ENCODE measurements at places on chromosomes 1 and 21.

- no peak for DNase-seq
Observed at GRCh38 chr1:95766036-95766435, 532.0 kb downstream of the RWDD3 start.

GRCh38 chr1:117433943-117434342, 66.7 kb downstream of the MAN1A2 start:
- DNase-seq, result no peak

DNA sequence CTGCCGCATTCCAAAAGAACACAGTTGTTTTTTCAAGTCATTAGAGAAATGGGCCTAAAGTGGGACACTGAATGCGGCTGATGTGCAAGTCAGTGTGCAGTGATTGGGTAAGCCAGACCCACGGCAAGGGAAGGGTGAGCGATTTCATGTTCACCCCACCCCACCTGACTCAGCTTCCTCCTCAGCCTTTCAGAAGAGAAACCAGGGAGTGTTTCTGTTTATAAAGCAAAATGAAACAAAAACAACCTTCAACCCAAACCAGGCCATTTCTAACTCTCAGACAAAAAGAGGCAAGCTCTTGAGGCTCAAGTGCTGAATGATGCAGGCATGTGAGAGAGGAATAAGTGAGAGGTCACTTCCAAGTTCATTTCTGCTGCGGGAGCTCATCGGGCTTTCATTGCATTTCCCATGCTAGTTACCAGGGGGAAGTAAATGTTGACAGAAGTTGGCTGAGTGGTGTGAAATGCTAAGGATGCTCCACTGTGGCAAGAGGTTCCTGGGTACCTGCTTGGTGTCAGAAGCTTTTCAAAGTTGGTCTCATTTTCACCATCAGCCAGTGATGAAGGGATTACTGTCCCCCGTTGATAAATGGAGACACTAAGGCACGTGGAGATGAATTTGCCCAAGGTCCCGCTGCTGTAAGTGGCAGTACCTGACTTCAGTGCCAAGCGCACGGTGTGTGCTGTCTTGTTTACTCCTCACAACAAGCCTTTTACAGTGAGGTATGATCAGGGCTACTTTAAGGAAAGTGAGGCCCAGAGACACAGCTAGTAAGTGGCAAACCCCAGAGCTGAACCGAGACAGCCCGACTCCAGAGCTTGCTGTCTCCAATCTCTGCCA, 29.1 kb downstream of the STPG1 start:
- peak; percentile 43 for DNase-seq

DNA sequence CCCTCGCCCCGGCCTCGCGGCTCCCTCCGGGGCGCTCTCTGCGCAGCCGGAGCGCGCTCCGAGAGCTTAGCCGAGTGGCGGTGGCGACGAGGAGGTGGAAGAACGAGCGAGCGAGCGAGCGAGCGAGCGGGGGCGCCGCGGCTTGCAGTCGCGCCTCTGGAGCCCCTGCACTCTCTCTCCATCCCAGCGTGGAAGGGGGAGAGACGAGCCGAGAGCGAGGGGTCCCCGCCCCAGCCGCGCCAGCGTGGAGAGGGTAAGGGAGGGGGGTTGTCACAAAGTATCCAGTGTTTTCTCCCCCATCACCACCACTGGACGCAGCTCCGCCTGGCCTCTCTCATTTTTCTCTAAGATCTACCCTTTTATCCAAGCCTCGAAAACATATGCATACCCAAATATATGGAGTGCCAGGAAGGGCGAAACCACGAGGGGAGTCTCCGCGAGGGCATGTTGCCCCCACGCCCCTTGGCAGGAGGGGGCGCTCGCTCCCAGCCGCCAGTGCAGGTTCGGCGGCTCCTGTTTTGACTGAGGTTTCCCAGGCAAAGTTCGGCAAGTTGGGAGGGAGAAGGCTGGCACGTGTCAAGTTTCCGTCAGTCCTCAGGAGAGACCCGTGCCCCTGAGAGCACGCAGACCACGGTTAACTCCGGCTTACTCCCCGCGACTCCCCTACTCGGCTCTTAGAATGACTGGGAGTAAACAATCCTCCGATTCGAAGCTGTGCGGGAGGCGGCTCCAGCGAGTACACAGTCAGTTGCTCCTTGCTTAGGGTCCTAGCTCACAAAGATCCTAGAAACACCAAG, 569 bp upstream of the DAB1 start:
- DNase-seq, result no peak

GRCh38 chr1:147515045-147515869, 26.0 kb upstream of the BCL9 start:
- DNase-seq, result no peak

DNA sequence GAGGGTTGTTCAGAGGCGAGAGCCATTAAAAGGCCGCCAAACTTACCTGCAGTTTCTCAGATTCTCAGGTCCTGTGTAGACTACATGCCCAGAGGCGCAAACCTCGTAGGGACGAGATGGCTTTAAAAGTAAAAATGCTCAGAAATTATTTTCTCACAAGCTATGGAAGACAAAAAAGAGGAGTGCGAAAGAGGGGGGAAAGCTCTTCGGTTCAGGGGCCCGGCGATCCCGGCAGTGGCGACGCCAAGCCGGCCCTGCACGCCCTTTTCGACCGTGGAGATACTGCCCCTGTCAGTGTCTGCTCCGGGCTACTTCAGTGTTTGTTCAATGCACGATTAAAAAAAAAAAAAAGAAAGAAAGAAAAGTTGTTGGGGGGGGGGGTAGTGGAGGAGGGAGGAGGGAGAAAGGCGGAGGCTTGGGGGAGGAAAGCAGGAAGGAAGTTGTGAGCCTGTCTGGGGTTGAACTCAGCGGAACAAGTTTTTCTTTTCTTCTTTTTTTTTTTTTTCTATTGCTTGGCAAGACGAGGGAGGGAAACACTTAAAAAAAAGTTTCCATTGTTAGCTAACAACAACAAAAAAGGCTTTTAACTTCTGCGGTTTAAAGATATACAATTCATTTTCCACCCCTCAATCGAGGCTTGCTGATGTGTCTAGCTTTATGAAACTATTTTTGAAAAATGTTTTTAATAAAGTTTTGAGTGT, at the start of gene ITPKB:
Gene ITPKB (minus strand): TSS at position 288 of the 701 bp plus-strand sequence. CDS start 1,824 bp downstream, outside the sequence.
- DNase-seq, result peak; percentile 67

GRCh38 chr1:44405031-44405797, at the start of gene RNF220:
Gene RNF220, plus strand, starts transcription at chr1:44405255.
- peak; percentile 19 for DNase-seq

DNA sequence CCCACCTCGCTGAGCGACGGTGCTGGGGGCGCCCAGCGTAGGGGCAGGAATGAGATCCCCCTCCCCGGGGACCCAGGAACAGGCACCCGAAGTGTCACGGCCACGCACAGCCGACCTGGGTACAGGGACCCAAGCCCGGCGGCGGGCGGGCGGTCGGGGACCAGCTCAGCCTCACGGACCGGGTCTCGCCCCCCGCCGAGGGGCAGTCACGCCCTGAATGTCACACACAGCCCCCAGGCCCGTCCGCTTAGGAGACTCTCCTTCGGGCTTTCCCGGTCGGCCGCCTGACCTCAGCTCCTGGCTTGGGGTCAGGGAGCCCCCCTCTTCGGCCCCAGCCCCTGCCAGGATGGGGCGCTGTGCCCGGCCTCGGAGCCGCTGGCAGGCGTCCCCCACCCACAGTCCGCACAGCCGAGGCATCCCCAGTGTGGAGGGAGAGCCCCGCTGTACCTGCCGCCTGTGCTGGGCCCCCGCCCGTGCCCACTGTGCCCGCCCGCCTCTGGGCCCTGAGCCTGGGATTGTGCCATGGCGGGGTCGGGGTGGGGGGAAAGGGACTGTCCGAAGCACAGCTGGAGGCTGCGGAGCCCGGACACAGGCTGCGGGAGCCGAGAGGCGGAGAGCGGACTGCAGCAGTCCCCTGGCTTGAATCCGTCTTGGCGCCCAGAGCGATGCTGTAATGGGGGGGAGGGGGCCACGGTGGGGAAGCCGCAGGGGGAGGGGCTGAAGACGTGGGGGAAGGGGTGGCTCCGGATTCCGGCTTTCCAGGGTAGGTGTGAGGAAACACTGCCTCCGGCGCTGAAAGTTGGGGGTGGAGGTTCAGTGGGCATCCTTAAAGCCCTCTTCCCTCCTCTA, 627 bp upstream of the DLGAP3 start:
- DNase-seq, result no peak

GRCh38 chr1:232635778-232636356, 5.9 kb upstream of the SIPA1L2 start:
- DNase-seq, result no peak

DNA sequence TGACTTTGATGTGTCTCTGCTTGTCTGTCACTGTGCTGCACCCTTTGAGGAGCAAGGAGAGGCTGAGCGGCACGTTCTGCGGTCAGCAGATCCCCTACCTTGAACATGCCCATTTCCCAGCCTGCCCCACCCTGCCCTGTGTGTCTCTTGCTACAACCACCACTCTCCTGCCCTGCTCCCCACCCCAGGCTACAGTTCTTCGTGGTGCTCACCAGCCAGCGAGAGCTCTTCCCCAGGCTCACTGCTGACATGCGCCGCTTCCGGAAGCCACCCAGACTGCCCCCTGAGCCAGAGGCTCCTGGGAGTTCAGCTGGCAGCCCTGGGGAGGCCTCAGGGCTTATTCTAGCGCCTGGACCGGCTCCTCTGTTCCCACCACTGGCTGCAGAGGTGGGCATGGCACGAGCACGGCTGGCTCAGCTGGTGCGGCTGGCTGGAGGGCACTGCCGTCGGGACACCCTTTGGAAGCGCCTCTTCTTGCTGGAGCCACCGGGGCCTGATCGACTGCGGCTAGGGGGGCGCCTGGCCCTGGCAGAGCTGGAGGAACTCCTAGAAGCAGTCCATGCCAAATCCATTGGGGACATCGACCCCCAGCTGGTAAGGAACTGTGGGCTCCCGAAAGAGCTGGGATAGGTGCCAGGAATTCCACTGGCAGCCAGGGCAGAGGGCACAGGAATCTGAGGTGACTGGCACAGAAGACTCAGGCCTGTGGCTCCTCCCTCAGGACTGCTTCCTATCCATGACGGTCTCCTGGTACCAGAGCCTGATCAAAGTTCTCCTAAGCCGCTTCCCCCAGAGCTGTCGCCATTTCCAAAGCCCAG, 5.6 kb downstream of the HYI start:
- DNase-seq, result no peak

DNA sequence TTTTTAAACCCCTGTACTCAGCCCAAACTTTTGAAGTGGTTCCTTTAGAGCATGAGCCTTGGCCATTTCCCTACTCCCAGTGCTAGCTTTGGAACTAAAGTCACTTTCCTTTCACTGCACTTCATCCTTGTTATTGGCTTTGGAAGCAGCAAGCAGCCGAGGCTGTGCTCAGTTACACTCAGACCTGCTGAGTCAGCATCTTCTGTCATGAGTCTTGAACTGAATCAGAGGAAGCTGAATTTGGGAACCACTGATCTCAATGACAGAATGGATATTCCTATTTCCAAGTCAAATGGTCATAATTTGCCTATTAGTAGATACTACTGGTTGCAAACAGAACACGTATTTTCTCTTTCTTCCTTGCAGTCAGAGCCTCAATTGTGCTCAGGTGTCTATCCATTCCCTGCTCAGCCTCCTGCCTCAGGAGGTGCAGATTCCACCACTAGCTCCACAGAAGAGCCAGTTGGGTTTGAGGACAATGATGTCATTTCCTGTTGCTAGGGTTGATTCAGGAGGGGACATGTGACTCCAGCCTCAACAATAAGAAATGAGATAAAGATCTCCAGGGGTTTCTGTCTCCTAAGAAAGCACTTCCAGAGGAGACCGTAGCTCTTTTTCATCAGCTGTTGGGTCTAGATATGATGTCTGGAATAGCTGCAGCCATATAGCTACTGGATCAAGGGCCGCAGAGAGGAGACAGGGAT, 44.9 kb upstream of the NTPCR start:
- no peak for DNase-seq

DNA sequence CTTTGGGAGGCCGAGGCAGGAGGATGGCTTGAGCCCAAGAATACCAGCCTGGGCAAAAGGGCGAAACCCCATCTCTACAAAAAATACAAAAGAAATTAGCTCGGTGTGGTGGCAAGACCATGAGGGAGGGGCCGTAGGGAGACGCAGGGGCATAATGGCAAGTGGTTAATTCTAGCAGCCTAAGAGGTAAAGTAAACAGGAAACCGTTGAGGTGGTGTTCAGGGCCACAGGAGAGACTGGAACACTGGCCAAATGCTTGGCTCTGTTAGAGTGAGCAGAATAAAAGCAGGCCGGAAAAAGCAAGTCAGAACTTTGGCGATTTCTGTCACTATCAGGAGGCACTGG, 89.2 kb downstream of the RIPK4 start:
- no peak for DNase-seq

DNA sequence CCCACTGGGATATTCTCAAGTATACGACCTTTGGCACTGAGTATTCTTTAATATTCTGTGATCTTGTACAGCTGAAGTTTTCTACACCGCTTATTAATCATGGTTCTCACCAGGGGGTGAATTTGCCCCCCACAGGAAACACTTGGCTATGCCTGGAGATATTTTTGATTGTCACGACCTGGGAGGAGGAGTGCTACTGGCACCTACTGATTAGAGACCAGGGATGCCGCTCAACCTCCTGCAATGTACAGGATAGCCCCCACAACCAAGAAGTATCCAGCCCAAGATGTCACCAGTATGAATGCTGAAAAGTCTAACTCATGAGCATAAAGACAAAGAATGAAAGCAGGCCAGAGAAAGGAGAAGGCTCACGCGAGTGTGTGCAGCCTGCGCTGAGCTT, 13.7 kb downstream of the REG4 start:
- DNase-seq, result no peak

GRCh38 chr1:74205266-74205665, 7.2 kb downstream of the FPGT start:
- DNase-seq, result no peak

DNA sequence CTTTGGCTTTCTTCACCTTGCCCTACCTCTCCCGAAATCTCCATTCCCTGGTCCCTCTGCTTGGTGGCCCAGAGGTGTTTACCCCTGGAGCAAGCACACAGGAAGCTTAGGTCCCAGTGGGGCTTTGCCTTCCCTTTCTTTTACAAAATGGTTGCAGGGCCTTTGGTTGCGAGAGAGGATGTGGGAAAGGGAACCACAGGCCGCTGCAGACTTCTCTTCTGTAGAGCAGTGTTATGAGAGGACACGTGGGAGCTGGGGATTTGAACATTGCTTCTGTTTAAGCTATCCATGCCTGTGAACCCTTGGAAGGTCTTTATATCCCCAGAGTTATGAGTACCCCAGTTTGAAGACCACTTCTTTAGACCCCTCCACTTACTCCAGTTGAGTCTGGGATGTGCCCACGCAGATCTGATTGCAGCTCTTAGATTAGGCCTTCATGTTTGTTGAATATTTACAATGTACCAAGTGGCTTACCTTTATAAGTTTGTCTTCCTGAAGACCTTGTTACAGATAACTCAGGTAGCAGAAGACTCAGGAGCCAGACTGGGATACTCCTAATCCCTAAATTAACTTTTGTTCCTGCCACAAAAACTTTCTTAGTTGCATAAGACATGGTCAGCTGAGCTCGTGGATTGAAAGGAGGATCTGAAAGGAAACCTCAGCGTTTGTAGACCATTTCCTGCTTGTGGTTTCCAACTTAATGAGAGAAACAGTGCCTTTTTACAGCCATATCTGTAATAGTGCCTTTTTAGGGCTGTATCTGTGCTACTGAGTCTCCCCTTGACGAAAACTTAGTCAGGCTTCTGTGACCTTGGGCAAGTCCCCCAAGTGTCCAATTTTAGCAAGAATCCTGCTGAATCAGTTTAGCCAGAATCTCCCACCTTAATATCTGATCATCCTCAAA, 21.9 kb upstream of the IVNS1ABP start:
- DNase-seq, result peak; percentile 23

- DNase-seq, result no peak
Observed at GRCh38 chr21:41932191-41932575, 21.6 kb downstream of the C2CD2 start.
